Hair follicle dermal papilla cell (primary cell): ENCODE measurements at places on chromosomes 12 and 14. TPM values are rescaled to one million over a fixed set of nuclear protein-coding genes. Genes with fewer than 3 reads are reported as not detected.

EML5 gene
- total RNA-seq = 0.12 and 0.81 TPM in 2 replicates

TMEM52B gene
- total RNA-seq = not detected in 2 replicates

TNFRSF1A gene
- 214 and 306 TPM in 2 replicates for total RNA-seq

RNASE3 gene
- total RNA-seq = not detected in 2 replicates

CORO1C gene
- 279 and 283 TPM in 2 replicates for total RNA-seq

SYCP3 gene
- total RNA-seq = 0.16 TPM in 1 of 2 replicates, not detected in the other

CHGA gene
- total RNA-seq = not detected in 2 replicates

CFAP54 gene
- total RNA-seq = 2.4 and 3.4 TPM in 2 replicates

C1QL4 gene
- 0.12 TPM in 1 of 2 replicates, not detected in the other for total RNA-seq

MYO1A gene
- total RNA-seq = 0.12 TPM in 1 of 2 replicates, not detected in the other

RESF1 gene
- total RNA-seq = 17.1 and 20.9 TPM in 2 replicates

LRRK2 gene
- total RNA-seq = 6.4 and 8.9 TPM in 2 replicates

SLC38A1 gene
- total RNA-seq = 5.8 and 13.3 TPM in 2 replicates

CCDC38 gene
- total RNA-seq = not detected in 2 replicates

TEX22 gene
- 0.36 and 0.49 TPM in 2 replicates for total RNA-seq

RASSF9 gene
- total RNA-seq = 2.3 and 3.2 TPM in 2 replicates

RAPGEF3 gene
- total RNA-seq = 7.1 and 17.5 TPM in 2 replicates

OR4E2 gene
- not detected in 2 replicates for total RNA-seq

POU6F1 gene
- 8.7 and 11.5 TPM in 2 replicates for total RNA-seq

NGB gene
- not detected in 2 replicates for total RNA-seq

NCOR2 gene
- total RNA-seq = 112 and 116 TPM in 2 replicates

COCH gene
- 0.36 and 0.49 TPM in 2 replicates for total RNA-seq

CIPC gene
- total RNA-seq = 22.1 and 24.7 TPM in 2 replicates

BRMS1L gene
- total RNA-seq = 5.0 and 6.3 TPM in 2 replicates

DAO gene
- total RNA-seq = not detected in 2 replicates

IL26 gene
- total RNA-seq = not detected in 2 replicates

PLEKHG7 gene
- not detected in 2 replicates for total RNA-seq

SFSWAP gene
- total RNA-seq = 31.7 and 40.7 TPM in 2 replicates

TOMM20L gene
- total RNA-seq = not detected in 2 replicates

CKAP4 gene
- total RNA-seq = 188 and 248 TPM in 2 replicates

KRT72 gene
- not detected in 2 replicates for total RNA-seq

MAX gene
- 66.0 and 71.3 TPM in 2 replicates for total RNA-seq

KRT75 gene
- total RNA-seq = not detected in 2 replicates

SLC6A13 gene
- total RNA-seq = 0.36 TPM in 1 of 2 replicates, not detected in the other

OR10A7 gene
- total RNA-seq = not detected in 2 replicates

C12orf54 gene
- total RNA-seq = not detected in 2 replicates

SIX1 gene
- total RNA-seq = 2.2 and 2.8 TPM in 2 replicates

HCAR2 gene
- total RNA-seq = not detected in 2 replicates

ANKS1B gene
- total RNA-seq = 3.5 and 7.0 TPM in 2 replicates

CLEC6A gene
- not detected in 2 replicates for total RNA-seq

REP15 gene
- total RNA-seq = 1.5 and 2.6 TPM in 2 replicates

STRAP gene
- 54.8 and 94.7 TPM in 2 replicates for total RNA-seq

APOF gene
- total RNA-seq = not detected in 2 replicates

SOAT2 gene
- 0.49 TPM in 1 of 2 replicates, not detected in the other for total RNA-seq
